ENCODE measurements at places on chromosomes 5 and 9.

DNA sequence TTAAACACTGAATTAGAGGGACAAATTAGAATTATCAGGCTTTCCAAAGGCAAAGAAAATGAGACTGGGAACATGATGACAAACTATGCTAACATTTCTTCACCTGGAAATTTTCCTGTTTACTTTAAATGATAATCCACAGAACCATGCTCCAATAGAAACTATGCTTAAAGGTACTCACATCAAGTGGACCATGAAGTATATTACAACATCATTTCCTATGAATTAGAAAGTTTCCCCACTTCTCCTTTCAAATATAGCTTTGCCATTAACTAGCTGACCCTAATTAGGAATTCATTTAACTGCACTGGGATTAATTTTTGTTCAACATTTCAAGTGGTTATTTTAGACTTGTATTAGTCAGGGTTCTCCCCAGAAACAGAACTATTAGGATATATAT lies 81.4 kb downstream of the DTWD2 start:
- no peak for DNase-seq

DNA sequence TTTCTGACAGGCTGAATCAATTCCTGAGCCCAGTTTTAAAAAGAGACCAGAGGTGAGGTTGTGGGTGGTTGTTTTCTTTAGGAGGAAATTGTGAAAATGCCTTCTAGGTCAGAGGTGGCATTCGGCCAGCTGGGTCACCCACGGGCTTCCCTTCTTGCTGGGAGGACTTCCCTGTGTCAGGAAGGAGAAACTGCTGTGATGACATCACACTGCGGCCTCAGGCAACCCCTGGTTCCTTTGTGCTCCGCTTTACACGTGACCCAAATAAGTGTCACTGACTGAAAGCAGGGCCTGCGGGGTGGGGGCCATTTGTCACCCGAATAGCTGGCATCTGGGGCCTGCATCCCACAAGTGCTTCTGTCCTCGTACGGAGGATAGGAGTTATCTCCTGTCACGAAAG lies 39.7 kb downstream of the FABP6 start:
- DNase-seq, result peak; percentile 20

DNA sequence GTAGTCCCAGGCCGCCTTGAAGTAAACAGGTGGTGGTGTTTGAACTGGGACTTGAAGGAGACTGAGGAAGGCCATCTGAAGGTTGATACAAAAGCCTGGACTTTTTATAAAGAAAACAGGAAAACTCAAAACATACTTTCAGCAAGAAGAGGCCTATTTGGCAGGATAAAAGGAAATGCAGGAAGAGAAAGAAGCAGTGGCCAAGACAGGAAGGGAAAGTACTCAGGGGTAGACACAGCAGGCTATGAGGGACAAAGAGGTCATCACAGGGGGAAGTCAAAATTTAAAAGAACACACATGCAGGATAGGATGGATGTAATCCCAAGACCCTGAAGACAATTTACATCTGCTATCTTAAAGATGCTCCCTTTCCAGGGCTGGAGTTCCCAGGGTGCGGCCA lies 13.0 kb downstream of the TLE1 start:
- no peak for DNase-seq

DNA sequence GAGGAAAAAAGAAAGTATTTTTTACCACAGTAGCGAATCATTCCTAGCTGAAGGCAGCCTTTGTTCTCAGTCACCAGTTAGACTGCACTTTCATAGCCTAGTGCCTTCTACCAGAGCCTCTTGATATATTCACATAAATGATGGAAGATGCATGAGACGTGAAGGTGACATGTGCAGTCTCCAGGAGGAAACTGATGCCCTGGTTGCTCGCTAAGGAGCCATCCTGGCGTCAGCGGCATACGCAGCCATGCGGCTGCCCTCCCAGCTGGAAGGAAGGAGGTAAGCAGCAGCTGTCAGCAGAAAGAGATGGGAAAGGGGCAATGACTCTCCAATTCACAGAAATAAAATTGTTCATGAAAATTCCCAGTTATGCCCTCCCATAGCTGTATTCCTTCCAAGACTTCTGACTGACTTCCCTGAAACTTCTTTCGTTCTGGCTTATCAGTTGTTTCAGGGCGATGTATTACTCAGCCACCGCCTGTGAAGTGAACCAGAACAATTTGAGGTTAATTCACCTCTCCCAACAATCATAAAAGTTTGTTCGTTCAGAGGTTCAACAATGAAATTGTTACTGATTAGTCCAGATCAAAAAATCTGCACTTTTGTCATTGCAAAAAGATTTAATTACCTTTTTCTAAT lies 331.2 kb downstream of the NR2F1-AS1 start:
- peak; percentile 28 for DNase-seq

GRCh38 chr5:160167624-160168165 lies 48.4 kb upstream of the PWWP2A start:
- DNase-seq, result no peak

DNA sequence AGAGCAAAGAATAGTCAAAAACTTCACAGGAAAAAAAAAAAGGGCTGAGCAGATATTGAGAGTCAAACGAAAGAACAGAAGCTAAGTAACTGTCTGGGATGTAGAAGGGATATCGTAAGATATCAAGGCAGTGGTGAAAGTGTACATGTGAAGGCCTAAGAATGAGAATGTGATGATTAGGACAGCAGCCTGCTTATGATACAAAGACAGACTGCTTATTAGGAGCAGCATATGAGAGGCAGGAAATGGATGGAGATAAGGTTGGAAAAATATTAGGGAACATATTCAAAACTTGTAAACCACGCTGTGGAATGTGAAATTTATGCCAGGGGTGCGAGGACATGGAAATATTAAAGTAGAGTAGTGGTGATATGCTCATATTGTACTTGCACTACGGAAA lies 133.1 kb upstream of the FAM174A start:
- DNase-seq, result no peak

DNA sequence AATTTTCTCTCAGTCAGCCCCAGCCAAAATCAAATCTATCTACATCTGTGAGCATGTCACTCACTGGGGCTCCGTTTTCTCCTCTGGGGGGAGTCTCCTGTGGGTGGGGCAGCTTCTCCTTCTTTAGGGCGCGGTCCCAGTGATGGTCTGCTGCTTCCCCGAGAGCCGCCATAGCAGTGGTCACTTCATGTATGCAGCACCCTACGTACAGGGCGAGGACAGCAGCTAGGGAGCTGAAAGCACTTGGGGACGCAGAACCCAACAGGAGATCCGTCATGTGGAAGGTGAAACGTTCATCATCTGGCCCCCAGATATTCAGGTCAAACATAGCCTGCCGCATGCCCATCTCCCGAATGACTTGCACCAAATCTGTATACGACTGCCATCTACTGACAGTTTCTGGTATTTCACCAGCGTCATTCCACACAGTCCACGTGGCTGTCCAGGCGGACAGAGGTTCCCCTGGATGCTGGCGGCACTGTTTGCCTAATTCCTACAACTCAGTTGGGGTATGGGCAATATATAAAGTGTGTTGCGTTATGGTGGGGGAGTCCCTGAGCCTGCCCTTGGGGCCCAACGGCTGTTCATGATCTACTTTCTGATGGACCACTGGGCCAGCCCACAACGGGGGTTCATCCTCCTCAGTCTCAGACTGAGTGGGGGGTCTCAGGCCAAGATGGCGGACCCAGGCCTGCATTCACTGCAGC lies 795.0 kb downstream of the EFNA5 start:
- DNase-seq, result no peak

DNA sequence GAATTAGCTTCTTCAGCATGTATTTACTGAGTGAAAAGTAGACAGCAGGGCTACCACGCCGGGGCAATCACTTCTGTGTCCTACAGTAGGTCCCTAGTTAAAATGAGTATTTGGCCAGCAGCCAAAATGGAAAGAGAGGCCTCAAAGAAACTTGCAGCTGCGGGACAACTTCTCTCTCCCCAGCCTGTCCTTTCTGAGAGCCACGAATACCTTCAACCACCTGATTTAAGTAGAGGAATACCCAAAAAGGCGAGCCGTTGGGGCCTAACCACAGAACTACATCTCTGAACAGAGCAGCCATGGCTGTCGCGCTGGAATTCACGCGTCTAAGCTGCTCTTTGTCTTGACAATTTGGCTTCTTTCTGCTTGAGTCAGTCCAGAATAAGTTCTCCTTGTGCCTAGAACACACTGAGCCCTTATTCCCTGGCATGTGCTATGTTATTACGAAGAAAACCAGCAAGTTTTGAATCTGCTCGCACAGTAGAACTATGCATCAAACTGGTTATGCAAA lies 43.8 kb upstream of the GOLPH3 start:
- peak; percentile 88 for DNase-seq

GRCh38 chr5:126464959-126465358 lies 41.8 kb downstream of the GRAMD2B start:
- DNase-seq, result peak; percentile 42

GRCh38 chr9:36980148-36980974 lies 53.7 kb downstream of the PAX5 start:
- no peak for DNase-seq

GRCh38 chr9:128998462-128998861 lies 29.7 kb downstream of the SH3GLB2 start:
- no peak for DNase-seq

- peak; percentile 74 for DNase-seq
Measured at GRCh38 chr9:83449166-83449565, 89.0 kb downstream of the FRMD3 start.

DNA sequence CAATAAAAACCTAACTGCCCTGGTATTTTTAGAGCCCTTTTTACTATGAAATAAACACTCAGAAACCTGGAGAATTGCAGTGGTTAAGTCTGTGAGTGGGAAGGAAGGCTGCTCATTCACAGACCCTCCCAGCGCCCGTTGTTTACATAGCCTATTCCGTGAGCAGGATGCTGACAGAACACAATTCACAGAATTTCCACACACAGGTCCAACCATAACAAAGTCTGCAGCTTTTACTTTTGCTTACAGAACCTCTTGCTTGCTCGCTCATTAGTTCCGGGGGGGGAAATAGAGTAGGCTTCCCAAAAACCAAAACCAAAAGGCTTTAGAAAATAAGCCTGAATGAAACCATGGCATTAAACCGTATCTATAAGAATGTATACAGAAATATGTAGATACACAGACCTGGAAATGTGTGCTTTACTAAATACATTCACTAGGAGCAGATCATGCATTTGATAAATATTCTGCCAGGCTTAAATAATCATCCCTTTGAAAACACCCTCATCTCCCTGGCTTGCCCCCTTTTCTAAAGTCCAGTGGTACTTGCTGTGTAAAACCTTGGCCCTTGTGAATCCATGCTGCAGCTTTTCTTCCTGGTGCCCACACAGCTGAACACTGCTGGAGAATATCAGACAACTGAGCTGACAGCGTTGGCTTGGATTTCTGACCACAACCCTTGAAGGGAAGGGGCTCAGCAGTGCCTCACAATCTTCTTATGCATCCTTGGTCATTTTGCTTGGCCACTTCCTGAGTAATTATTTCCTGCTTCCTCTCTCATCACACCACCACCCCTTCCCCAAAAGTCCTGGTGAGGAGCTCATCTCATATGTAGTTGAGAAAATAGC lies 128.0 kb downstream of the FANCC start:
- peak; percentile 93 for DNase-seq

GRCh38 chr5:54764102-54765090 lies 221.0 kb downstream of the ESM1 start:
- no peak for DNase-seq

DNA sequence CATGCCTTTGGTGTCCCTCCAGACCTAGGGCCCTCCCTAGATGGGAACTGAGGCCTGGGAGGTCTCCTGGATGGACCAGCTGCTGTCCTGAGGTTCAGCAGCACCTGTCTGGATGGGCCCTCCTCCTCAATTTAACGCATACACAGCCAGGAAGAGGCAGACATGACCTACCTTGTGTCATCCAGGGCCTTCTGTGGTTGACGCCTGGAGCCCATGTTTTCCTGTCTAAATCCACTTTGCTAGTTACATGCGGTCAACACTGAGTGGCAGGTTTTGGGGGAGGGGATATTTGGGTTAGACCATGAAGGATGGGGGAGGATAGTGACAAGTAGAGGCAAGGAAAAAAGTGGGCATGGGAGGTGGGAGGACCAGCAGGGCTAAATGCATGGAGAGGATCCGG lies 3.1 kb upstream of the STC2 start:
- DNase-seq, result no peak

GRCh38 chr5:135444360-135444759 lies 2.8 kb downstream of the DCANP1 start:
- no peak for DNase-seq

DNA sequence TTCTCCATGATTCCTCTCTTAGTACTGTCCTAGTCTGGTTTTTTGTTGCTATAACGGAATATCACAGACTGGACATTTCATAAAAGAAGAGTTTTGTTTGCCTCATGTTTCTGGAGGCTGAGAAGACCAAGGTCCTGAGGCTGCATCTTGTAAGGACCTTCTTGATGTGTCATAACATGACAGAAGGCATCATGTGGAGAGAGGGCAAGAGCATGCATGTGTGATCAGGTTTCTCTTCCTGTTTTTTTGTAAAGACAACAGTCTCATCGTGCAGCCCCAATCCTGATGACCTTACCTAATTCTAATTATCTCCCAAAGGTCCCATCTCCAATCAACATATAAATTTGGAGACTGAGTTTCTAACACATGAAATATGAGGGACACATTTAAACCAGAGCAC lies 108.4 kb downstream of the MSX2 start:
- no peak for DNase-seq

- DNase-seq, result peak; percentile 35
Measured at GRCh38 chr9:92618633-92619225, 51.2 kb downstream of the IPPK start.

DNA sequence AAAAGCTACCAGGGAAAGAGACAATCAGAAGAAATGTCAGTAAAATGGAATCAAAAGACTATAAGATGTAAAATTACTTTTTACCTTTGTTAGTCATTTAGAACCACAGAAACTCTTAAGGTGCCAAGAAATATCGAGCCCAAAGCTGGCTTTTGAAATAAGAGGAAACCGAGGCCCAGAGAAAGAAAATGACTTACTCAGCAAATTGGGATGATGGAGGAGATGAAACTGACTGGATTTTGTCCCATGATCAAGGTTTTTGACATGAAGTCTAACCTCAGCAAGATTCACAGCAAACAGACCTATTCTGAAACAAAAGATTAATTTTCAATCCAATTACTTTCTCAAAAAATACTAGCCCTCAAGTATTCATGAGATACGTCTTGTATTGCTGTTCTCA lies 696.2 kb upstream of the WWC1 start:
- no peak for DNase-seq

- no peak for DNase-seq
Measured at GRCh38 chr5:132837868-132838267, 7.4 kb upstream of the SHROOM1 start.
